ENCODE measurements at places on chromosomes 6 and 20.
A peak's percentile ranks its signal among the peaks of the same experiment; 100 is the strongest.

DNA sequence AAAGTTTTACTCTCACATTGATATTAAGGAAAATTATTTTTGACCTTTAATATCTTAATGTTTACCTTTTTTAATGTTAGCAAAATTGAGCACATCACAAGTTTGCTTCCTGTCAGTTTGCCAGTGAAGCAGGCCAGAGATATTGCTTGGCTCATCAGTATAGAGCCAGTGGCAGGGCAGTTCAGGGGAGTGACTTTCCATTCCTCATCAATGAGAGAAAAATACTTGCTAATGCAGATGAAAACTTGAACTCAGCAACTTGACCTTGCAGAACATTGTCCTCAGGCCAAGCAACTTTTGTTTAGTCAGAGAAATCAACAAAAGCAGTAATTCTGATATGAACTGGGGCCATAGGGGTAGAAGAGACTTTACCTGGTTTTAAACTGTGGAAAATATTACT lies 6.9 kb downstream of the TAB2 start:
- DNase-seq: no peak

- no peak for DNase-seq
These were observed 156.9 kb downstream of the VEGFA start for GRCh38 chr6:43926634-43927531.

- no peak for DNase-seq
These were observed 397.7 kb upstream of the HS3ST5 start for GRCh38 chr6:114740547-114740946.

DNA sequence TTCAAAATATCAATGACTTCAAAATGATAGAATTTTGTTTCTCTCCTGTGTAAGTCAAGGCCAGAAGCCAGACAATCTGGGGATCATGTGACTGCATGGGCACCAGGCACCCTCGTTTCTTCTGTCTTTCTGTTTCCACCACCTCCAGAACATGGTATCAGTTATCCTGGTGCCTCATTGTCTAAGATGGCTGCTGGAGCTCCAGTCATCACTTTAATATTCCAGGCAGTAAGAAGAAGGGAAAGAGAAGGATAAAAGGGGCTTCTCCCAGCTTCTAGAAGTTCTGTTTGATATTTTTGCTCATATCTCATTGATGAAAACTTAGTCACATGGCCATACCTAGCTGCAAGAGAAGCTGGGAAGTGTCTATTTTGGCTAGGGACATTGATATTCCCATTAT lies 25.7 kb downstream of the ZNF341 start:
- no peak for DNase-seq

DNA sequence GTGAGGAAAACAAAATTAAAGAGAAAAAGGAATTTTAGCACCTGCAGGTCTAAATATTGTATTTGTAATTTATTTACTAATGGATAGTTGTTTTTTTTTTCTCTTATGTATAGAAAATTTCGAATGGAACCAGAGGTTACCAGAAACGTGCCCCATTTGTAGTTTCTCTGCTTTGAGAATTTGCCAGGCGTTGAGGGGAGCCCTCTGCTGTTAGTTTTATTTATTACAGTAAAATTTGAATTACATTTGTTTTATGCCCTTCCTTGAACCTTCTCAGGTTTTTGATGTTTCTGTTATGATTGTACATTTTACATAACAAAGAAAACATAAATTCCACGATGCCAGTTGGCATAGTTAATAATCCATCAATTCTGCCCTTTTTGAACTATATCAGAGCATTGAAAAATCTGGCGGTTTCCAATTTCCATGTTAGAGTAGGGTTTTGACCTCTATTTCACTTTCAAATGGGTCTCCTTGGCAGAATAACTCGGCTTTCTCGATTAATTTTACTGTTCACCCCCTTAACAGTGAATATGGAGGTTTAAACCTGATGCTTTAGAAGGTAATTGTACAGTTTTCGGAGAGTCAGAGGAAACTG lies 35.1 kb upstream of the RFPL4B start:
- DNase-seq: no peak

- DNase-seq: no peak
These were observed 347.7 kb downstream of the PRKN start for GRCh38 chr6:162379757-162380409.

DNA sequence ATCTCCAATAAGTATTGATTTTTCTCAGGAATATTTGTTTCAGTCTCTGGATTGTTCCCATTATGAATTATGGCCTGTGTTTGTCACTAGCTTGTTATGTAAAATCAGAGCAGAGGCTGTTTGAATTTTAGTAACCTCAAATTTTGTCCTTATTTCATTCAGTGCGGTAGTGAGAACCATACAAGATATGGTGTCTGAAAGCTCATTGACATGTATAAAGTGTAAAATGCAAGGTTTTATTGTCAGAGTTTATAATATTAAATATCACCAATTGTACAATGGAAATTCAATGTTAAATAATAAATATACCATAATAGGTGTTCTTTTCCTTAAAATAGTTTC lies 353.3 kb upstream of the SYNCRIP start:
- DNase-seq: no peak

DNA sequence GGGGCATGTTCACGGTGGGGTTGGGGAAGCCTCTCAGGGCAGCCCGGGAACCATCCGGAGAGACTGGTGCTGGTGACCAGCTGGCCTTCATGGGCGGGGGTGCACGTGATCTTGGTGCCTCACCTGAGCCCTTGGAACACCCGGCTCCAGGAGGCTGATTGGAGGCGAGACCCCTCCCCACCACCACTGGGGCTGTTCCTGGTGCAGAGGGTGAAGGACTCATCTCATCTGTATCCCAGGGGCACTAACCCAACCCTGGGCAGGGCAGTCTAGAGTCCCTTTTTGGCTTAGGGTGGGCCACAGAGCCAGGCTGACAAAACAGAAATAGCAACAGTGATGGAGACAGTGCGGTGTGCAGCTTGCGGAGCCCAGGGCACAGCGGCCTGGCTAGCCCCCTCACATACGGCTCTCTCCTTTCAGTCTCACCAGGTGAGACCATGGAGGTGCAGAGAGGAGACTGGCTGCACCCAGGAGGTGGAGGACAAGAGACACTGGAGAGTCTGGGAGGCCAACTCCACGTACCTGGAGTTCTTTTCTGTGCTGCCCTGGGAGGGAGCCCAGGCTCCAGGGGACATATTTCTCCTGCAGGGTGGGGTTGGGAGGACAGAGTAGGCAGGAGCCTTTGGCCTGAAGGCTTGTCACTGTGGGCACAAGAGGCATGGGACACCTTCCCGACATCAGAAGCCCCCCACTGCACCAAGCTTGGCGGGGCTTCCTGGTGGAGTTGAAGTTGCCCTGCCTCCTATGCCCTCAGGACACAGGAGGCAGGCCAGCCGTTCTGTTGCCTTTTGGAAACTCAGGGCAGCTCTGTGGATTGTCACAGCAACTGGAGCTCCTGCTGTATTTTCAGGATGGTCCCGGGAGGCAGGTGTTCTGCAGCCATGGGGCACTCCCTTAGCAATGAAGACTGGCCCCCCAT lies 106.0 kb downstream of the SYCP2 start:
- no peak for DNase-seq

DNA sequence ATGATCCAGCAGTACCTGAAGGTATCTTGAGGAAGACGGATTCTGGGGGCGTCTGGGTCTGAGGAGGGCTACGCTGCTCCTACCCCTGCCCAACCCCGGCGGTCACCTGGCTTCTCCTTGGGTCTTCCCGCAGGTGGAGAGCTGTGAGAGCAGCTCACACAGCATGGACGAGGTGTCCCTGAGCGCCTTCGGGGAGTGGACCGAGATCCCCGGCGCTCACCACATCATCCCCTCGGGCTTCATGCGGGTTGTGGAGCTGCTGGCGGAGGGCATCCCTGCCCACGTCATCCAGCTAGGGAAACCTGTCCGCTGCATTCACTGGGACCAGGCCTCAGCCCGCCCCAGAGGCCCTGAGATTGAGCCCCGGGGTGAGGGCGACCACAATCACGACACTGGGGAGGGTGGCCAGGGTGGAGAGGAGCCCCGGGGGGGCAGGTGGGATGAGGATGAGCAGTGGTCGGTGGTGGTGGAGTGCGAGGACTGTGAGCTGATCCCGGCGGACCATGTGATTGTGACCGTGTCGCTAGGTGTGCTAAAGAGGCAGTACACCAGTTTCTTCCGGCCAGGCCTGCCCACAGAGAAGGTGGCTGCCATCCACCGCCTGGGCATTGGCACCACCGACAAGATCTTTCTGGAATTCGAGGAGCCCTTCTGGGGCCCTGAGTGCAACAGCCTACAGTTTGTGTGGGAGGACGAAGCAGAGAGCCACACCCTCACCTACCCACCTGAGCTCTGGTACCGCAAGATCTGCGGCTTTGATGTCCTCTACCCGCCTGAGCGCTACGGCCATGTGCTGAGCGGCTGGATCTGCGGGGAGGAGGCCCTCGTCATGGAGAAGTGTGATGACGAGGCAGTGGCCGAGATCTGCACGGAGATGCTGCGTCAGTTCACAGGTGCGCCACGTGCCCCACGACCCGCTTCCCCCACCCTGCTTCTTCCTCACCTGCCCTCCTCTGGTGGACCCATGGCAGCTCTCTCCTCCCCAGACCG lies 166.9 kb upstream of the RNF24 start:
- DNase-seq: no peak

DNA sequence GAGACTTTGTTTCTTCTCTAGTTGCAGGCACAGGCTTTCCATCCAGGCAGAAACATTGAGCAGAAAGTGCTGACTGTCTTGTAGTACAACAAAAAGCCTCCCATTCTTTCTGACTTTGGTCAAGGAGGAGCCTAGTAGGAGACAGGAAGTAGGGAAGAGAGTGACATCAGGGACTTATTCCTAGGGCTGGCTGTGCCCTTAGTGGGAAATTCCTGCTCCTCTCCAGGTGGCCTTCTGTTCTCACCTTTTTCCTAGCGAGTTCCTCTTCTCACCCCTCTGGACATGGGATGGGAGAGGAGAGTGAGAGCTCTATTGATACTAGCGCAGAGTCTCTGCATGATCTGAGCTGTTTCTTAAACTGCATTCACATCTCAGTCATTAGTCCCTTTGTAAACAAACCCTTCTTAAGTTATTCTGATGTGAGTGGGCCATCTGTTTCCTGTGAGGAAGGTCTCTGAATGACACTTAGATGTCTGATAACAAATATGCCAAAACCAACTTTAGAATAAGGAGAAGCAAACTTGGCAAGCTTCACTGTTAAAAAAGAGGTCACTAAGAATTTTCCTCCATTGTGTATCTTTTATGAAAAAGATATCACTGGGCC lies 455.0 kb downstream of the GJA1 start:
- DNase-seq: no peak

GRCh38 chr6:155117256-155117655 lies 122.1 kb downstream of the TIAM2 start:
- no peak for DNase-seq

GRCh38 chr6:45637611-45638257 lies 260.0 kb upstream of the SUPT3H start:
- no peak for DNase-seq

DNA sequence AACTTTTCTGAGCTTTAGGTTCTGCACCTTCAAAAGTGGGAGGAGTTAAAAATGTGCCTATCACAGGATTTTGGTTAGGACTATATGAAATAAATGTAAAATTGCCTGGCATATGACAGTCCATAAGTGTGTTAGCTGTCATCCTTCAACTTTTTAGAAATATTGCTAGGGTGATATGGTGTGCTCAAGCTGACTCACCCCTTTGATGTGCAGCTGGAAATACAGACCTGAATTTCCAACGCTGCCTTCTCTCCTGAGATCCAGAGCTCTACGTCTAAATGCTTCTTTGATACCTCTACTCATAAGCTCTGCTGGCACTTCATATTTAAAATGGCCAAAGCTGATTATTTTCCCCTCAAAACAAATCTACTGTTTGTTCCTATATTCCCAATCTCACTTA lies 2.7 kb downstream of the SLC35B3 start:
- DNase-seq: no peak

DNA sequence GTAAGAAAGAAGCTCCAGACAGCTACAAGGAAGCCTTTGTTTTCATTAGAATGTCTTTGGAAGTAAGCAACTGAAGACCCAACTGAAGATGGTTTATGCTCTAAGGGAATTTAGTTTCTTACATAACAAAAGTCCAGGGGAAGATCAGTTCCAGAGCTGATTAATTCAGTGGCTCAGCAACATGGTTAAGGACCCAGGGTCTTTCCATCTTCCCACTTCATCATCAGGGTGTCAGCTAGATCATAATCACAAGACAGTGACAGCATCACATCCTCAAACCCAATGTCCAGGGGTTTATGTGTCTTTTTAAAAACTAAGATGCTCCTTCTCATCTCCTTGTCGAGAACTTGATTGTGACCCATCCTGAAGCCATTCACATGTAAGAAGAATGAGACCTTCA lies 119.7 kb upstream of the PRDM1 start:
- DNase-seq: no peak

DNA sequence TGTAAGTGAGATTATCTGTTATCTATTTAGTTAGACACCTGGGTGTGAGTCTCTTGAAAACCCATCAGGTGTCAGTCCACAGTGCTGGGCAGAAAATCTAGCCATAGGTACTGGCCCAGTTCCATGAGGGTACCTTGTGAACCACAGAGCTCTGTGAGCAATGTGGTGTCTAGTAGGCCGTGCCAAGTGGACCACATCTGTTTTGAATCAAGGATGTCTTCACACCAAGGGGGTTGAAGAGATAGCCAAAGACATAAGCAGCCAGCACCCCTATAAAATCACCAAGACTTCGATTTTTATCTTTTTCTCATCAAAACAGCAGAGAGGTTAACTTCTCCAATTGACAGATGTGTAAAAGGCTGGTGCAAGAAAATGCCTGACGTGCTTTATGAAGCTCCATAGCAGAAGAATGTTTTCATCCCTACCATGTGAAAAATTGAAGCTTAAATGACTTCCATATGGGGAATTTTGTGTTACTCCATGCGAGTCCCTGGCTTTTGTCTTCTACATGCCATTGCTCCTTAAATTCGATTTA lies 368.7 kb downstream of the HAO1 start:
- DNase-seq: no peak

DNA sequence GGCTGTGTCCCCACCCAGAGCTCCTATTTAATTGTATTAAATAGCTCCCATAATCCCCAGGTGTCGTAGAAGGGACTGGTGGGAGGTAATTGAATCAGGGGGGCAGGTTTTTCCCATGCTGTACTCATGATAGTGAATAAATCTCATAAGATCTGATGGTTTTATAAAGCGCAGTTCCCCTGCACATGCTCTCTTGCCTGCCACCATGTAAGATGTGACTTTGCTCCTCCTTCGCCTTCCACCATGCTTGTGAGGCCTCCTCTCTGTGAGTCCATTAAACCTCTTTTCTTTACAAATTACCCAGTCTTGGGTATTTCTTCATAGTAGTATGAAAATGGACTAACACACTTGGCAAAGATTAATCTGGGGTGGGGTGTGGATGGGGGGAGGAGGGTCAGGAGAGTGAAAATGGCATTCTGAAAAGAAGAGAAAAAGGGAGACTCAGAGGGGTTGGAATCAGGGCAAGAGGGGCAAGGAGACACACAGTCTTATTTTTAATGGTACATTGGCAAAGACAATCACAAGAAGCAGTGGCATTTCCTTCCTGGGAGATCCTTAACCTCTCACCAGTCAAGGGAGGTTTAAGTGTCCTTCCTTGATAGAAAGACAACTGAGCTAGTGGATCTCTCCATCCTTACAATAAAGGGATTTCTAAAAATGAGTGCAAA lies 37.5 kb upstream of the NOX3 start:
- DNase-seq: no peak

GRCh38 chr6:161578478-161578877 lies 304.6 kb upstream of the AGPAT4 start:
- DNase-seq: no peak

- DNase-seq: peak; percentile 76
These were observed 89.8 kb upstream of the PAX1 start for GRCh38 chr20:21615617-21616080.

- no peak for DNase-seq
These were observed 37.1 kb upstream of the SIRPG start for GRCh38 chr20:1694672-1695071.

Measured in dorsolateral prefrontal cortex (tissue), 122 donors.